ENCODE measurements at places on chromosomes 6 and 20.

DNA sequence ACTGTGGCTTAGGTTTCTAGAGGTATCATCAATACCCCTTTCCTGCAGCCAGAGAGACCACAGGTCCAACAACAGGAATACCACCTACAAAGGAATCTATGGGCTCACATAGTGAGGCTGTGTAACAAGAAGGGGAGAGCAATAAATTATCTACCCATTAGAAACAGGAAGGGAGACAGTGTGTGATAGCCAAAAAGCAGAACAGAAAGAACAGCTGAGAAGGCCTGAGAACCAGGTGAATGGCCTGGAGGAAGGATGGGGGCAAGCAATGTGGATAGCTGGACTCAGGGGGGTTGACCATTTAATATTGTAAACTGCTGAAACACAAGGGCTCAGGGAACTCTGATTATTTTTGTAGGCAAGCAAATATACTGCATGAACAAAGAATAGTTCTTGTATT, 628.2 kb downstream of the COL12A1 start:
- DNase-seq, result no peak

- no peak for DNase-seq
Observed at GRCh38 chr6:142233945-142234682, 67.7 kb upstream of the ADGRG6 start.

- DNase-seq, result no peak
Observed at GRCh38 chr6:117444600-117444999, 18.9 kb upstream of the ROS1 start.

- no peak for DNase-seq
Observed at GRCh38 chr6:13268913-13269518, 59.3 kb downstream of the TBC1D7 start.

DNA sequence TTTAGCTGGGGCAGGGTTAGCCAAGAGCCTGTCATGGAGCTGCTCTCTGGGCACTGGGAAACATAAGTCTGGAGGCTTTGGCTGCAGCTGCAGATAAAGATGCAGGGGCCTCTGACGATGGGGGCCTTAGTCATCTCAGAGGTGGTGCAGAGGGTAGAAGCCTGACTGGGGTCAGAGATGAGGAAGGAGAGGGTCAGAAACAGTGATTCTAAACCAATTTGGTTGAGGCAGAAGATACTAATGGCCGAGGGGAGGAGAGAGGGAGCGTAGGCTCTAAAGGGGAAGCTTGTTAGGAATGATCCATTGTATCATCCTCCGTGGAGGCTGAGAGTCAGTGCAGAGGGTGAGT, 33.8 kb downstream of the PLEKHG1 start:
- DNase-seq, result no peak

DNA sequence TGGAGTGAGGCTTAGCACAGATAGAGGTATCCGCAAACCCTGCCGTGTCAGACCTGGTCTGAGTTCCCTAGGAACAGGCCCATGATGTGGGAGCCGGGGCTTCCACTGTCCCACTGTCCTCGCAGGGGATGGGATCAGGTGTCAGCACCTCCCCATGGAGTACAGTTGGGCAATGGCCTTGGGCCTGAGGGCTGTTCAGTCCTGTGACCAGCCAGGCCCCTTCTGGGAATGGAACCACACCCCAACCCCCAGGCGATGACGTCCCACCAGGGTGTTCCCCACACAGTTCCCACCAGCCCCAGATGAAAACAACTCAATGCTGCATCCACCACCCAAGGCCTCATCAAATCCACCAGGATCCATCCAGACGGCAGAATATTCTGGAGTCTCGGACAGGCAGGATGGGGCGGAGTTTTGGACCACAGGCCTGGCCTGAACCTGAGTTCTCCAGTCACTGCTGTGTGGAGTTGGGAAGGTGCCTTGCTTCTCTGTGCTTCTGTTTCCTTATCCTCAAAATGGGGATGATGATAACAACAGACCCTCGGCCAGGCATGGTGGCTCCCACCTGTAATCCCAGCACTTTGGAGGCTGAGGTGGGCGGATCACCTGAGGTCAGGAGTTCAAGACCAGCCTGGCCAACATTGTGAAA, 62.2 kb downstream of the UBE2V1 start:
- no peak for DNase-seq

GRCh38 chr20:61803915-61804751, 261.5 kb downstream of the TAF4 start:
- DNase-seq, result no peak

- DNase-seq, result no peak
Observed at GRCh38 chr6:4772750-4773149, 3.5 kb upstream of the CDYL start.

- no peak for DNase-seq
Observed at GRCh38 chr6:105594821-105595220, 191.9 kb upstream of the PREP start.

GRCh38 chr6:151391471-151392413, at the start of gene ZBTB2:
ZBTB2 (minus strand) TSS chr6:151391559; CDS start chr6:151373637, 17,922 bp downstream.
- DNase-seq, result peak; percentile 74

- DNase-seq, result no peak
Observed at GRCh38 chr6:56403745-56404144, 156.4 kb upstream of the COL21A1 start.

- no peak for DNase-seq
Observed at GRCh38 chr6:56024931-56025330, 149.5 kb upstream of the BMP5 start.
